ENCODE measurements at places on chromosomes 16 and 17.

- no peak for DNase-seq
Measured at GRCh38 chr16:86735727-86736126, 157.4 kb downstream of the FOXL1 start.

DNA sequence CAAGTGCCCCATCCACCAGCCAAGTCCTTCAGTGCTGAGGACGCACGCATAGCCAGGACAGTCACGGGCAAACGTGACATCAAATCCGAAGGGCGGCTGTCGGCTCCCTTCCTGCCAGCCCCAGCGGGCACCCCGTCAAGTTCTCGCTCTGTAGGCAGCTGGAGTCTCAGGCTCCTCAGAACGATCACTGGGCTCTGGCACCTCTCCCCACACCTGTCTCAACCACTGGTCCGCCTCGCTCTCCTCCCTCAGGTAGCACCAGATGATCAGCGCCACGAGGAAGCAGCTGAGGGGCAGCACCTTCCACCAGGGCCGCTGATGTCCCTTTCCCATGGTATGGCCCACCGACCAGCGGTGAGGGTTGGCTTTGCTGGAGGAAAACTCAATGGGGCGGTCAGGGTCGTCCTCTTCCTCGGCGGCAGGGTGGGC, 422 bp downstream of the UQCC4 start:
- no peak for DNase-seq

GRCh38 chr17:48869821-48870318, 22.7 kb upstream of the ATP5MC1 start:
- DNase-seq = no peak

GRCh38 chr16:87681981-87682570, 79.8 kb downstream of the JPH3 start:
- no peak for DNase-seq

GRCh38 chr17:39261286-39261685, 35.5 kb upstream of the STAC2 start:
- DNase-seq = no peak

Data from NCI-H187 (cell line).